ENCODE measurements at places on chromosomes 4 and X. TPM values are rescaled to one million over a fixed set of nuclear protein-coding genes. Genes with fewer than 3 reads are reported as not detected.

Gene NUP54
- 55.6 TPM for total RNA-seq

Gene FSTL5
- 31.6 TPM for total RNA-seq

Gene REELD1
- 0.30 TPM for total RNA-seq

Gene CENPVL2
- total RNA-seq, result 0.83 TPM

Gene NUP62CL
- total RNA-seq, result 8.8 TPM

Gene HTRA3
- total RNA-seq, result 23.4 TPM

Gene PAGE4
- total RNA-seq, result 0.55 TPM

Gene TMPRSS11F
- total RNA-seq, result not detected

Gene PRR32
- total RNA-seq, result 0.17 TPM

Gene GIMD1
- total RNA-seq, result not detected

Gene DGKQ
- total RNA-seq, result 10.9 TPM

Gene UNC5C
- total RNA-seq, result 28.3 TPM

Gene CFI
- total RNA-seq, result 36.7 TPM

Gene CDKL2
- 10.1 TPM for total RNA-seq

Gene FGFR3
- total RNA-seq, result 36.2 TPM

All from spinal cord (tissue), 10 donors.